ENCODE measurements at places on chromosomes 1 and 21. TPM values are rescaled to one million over a fixed set of nuclear protein-coding genes. Genes with fewer than 3 reads are reported as not detected.

GRCh38 chr1:156721535-156721934, 6.7 kb upstream of the METTL25B start:
- no peak for DNase-seq

DNA sequence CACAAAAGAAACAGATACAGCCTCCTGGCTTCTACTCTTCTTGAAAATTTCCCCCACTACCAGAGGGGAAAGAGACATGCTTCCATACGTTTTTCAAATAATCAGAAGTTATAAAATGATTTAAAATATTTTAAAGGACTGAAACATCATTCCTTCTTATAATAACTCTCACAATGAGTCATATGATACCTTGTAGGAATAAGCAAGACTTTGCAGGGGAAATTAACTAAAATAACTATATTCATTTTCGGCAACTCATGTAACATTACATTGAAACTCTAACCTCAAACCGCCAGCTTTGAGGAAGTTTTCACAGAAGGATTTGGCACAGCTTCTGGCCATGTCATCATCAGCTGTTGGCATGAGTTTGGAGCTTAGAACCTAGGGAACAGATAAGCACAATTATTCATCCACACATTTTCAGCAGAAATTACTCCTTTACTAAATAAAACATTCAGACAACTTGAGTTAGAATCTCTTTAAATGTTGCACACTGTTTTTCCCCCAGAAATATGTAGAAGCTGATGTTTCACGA, 85.9 kb downstream of the USP24 start:
- no peak for DNase-seq

- peak; percentile 84 for DNase-seq
These were observed 3.0 kb downstream of the RUSC1 start for GRCh38 chr1:155323729-155324036.

DNA sequence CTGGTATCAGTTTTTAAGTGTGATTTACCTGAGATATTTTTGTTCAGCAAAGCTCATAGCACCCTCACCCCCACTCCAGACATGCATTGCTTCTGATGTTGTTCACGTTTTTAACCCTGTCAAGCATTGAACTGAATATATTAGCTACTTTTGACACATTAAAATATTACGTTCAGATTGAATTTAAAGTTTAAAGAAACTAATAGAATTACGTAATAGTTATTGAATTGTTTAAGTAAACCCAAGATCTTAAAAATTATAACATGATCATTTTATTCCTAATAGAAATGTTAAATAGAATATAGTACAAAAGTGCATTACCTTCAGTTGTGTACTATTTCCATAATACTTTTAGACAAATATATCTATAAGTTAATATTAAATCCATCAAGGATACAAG, 18.9 kb downstream of the GLRX2 start:
- DNase-seq, result no peak

DNA sequence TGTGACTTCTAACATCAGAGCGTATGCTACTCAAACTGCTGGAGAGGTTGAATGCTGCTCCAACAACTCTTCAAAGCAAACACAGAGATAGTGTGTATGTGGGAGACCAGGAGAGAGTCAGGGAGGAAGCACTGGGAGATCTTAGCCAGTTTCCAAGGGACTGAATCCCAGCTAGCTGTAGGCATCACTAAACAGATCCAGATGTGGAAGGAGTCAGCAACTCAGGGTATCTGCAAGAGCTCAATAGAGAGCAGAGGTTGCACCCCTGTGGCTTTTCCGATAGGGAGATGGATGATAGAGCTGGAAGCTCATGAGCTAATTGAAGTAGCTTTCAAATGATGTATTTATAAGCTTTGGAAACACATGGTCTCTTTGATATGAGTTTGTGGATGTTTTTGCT, 168.9 kb upstream of the HOOK1 start:
- no peak for DNase-seq

GRCh38 chr21:23809573-23809972, 1797.7 kb downstream of the MRPL39 start:
- no peak for DNase-seq

DNA sequence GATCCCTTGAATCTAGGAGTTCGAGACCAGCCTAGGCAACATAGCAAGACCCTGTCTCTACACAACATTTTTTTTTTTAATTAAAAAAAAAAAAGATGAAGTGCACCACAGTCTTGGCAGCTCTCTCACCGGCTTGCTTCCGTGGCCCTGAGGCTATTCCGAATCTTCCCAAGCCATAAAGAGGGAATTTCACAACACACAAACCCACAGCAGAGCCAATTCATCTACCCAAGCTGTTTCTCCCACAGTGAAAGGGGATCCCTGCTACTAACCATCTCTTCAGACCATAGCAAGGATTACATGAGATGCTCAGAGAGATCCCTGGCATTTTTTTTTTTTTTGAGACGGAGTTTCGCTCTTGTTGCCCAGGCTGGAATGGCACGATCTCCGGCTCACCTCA, 8.3 kb upstream of the CHD5 start:
- no peak for DNase-seq

DNA sequence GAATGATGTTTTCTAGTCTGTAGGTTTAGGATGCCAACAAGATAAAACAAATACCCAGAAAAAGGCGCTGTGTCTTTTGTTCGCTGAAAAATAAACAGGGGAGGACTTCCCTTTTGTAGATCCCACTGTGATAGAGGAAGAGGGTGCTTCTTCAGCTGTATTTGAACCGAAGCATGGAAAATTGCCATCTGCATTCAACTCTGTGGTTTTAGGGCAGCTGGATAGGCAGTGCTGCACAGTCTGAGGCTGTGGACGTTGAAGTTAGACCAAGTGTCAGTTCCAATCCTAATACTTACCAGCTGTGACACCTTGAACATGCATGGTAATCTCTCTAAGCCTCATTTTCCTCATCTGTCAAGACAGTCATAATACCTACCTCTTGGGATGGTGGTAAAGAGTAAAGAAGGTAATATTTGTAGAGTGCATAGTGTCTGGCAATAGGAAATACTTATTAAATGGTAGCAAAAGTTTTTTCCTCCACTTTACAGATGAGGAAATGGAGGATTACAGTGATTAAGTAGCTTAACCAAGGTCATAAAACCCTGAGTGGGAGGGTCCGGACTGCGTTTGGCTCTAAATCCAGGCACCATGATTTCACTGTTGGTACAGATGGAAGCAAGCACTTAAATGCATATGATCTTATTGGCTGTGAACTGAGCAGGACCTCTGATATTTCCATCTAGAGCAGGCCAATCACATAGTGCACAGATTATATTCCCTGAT, 48.5 kb downstream of the UTP25 start:
- DNase-seq, result no peak

- DNase-seq, result no peak
These were observed 89.8 kb downstream of the EVI5 start for GRCh38 chr1:92695104-92695503.

GRCh38 chr1:28002600-28002999, 42.8 kb downstream of the XKR8 start:
- DNase-seq, result no peak

DNA sequence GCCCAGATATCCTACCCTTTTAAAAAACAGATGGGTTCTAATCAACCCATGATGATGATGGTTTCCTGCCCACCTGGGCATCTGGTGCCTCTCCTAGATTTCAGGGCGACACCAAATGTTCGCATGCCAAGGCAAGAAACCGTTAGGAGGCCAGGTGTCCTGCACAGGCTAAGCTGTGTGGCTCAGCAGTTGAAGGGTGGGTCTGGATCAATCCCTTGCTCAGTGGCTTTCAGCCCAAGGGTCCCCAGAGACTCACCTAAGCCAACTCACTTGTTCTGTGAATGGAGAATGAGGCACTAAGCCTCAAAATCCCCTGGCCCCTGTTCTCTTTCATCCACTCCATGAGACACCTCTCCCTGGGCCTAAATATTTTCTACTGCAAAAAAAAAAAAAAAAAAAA, 169.1 kb upstream of the EDN2 start:
- DNase-seq, result no peak

- DNase-seq, result no peak
These were observed 63.3 kb upstream of the RNF11 start for GRCh38 chr1:51172811-51173210.

DNA sequence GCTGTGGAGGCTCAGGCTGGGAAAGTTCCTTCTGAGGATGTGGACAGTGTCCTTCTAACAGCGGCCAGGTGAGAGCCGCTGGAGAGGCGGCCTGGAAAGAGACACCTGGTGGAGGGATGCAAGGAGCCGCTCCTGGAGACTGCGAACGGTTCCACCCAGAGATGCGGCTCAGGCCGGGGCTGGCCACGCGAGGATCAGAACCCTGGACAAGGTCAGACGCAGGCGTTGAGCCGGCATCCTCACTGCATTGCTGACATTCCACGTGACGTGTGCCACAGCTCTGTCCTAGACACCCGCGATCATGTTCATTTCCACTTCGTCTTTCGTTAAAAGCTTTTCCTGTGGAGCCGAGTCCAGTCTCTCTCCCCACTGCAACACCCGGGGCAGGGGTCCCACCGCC, 28.8 kb downstream of the CFAP74 start:
- DNase-seq, result no peak

DNA sequence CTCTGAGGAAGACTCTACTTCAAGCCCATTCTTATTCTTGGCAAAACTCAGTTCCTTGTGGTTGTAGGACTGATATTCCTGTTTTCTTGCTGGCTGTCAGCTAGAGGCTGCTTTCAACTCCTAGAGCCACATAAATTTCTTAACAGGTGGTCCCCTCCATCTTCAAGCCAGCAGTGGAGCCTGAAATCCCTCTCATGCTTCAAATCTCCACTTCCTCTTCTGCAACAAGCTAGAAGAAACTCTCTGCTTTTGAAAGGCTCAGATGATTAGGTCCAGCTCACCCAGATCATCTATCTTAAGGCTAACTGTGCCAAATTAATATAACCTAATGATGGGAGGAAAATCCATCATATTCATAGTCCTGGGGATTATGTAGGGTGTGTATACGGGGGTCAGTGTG, 43.2 kb upstream of the CD34 start:
- DNase-seq, result no peak

GRCh38 chr1:194795917-194796593, 1609.6 kb upstream of the B3GALT2 start:
- no peak for DNase-seq

GRCh38 chr1:37458551-37458950, 15.8 kb upstream of the ZC3H12A start:
- no peak for DNase-seq

GRCh38 chr1:111571987-111572386, 47.6 kb upstream of the RAP1A start:
- DNase-seq, result no peak

GRCh38 chr1:203289281-203289981, 15.9 kb upstream of the BTG2 start:
- DNase-seq, result no peak

GRCh38 chr1:240193679-240194078, 102.0 kb downstream of the FMN2 start:
- no peak for DNase-seq

GRCh38 chr1:1000357-1001056, 610 bp upstream of the HES4 start:
- peak; percentile 85 for DNase-seq

DNA sequence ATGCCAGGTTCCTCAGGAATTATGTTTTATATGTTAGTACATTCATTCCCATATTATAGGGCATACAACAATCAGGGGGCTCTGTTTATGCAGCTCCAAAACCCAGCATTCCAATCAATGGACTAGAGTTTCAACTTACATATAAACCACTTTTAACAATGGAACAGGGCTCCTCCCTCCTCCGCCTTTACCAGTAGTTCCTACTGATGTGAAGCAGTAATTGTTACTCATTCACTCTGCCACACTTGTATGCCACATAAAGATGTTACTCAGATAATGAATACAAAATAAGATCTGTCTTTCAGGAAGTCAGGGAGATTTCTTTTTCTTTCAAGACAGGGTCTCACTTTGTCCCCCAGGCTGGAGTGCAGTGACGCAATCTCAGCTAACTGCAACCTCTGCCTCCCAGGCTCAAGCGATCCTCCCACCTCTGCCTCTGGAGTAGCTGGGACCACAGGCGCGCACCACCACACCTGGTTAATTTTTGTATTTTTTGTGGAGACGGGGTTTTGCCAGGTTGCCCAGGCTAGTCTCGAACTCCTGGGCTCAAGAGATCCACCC, 17.1 kb downstream of the ZNF281 start:
- no peak for DNase-seq

GRCh38 chr1:93681101-93681988, at the start of gene BCAR3:
Gene BCAR3 (minus strand): TSS chr1:93681837. CDS start chr1:93674930, 6,907 bp downstream.
- peak; percentile 71 for DNase-seq

DNA sequence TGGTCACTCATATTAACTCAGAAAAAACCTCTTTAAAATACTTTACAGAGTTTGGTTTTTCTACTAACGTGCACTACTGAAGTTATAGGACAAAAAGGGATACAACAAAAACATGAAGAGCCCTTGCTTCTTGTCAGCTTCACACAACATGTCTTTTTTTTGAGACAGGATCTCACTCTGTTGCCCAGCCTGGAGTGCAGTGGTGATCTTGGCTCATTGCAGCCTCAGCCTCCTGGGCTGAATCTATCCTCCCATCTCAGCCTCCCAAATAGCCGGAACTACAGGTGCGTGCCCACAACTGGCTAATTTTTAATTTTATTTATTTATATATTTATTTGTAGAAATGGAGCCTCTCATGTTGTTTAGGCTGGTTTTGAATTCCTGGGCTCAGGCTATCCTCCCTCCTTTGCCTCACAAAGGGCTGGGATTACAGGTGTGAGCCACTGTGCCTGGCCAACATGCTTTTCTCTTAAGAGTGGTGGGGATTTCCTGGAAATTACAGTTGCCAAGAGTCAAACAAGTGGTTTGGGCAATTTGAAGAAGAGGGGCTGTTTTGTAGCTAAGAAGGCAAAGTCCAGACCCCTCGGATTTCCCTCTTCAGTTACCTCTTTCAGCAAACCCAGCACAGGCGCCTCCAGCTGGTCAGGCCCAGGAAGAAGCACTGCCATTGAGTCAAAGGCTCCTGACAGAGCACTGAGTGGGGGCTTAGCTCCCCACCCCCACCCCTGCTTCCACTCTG, 6.4 kb upstream of the SMPDL3B start:
- no peak for DNase-seq

- no peak for DNase-seq
These were observed 26.9 kb downstream of the ANGPTL7 start for GRCh38 chr1:11216074-11216473.

S100A5 gene
- not detected for total RNA-seq

LY9 gene
- total RNA-seq, result not detected

TMEM69 gene
- 27.8 TPM for total RNA-seq

BRDT gene
- not detected for total RNA-seq

COL6A1 gene
- 65.5 TPM for total RNA-seq

ZNF593OS gene
- not detected for total RNA-seq

MARK1 gene
- 12.5 TPM for total RNA-seq

ATP5PB gene
- 211 TPM for total RNA-seq

ZNF648 gene
- not detected for total RNA-seq

RIMKLA gene
- total RNA-seq, result 0.10 TPM

SLC25A34 gene
- total RNA-seq, result 3.5 TPM

GAS5 gene
- 397 TPM for total RNA-seq

ZNF691 gene
- 12.0 TPM for total RNA-seq

RHBDL2 gene
- not detected for total RNA-seq

Data from endothelial cell (in vitro differentiated cells).